AG20443 (cell line): ENCODE measurements at places on chromosomes 3 and 15.

- peak; percentile 88 for DNase-seq
Measured at GRCh38 chr15:89052474-89052873, 35.8 kb upstream of the ABHD2 start.

DNA sequence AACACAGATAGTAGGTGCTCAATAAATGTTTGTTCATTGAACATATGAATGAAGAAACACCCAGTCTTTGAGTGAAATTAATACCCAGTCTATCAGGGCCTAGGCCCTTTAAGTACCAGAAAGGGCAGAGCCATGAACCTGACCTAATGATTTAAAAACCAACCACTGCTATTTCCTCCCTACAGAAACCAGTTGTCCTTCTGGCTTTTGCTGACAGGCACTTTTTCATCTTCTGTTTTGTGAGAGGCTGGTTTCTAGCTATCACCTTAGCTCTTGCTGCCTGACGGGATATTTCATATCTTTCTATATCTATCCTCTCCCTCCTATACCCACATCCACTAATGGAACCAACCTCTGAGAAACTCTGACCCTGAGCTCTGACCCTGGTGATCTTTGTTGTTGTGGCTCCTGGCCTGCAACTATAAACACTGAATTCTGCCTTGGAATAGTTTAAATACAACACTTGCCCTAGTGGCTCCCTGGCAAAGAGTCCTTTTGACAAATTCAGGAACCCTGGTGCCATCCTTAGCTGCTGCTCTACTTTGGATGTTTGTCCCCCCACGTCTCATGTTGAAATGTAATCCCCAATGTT lies 4.1 kb upstream of the AHSG start:
- DNase-seq: no peak

- peak; percentile 6 for DNase-seq
Measured at GRCh38 chr15:89625716-89626115, 29.6 kb downstream of the KIF7 start.

DNA sequence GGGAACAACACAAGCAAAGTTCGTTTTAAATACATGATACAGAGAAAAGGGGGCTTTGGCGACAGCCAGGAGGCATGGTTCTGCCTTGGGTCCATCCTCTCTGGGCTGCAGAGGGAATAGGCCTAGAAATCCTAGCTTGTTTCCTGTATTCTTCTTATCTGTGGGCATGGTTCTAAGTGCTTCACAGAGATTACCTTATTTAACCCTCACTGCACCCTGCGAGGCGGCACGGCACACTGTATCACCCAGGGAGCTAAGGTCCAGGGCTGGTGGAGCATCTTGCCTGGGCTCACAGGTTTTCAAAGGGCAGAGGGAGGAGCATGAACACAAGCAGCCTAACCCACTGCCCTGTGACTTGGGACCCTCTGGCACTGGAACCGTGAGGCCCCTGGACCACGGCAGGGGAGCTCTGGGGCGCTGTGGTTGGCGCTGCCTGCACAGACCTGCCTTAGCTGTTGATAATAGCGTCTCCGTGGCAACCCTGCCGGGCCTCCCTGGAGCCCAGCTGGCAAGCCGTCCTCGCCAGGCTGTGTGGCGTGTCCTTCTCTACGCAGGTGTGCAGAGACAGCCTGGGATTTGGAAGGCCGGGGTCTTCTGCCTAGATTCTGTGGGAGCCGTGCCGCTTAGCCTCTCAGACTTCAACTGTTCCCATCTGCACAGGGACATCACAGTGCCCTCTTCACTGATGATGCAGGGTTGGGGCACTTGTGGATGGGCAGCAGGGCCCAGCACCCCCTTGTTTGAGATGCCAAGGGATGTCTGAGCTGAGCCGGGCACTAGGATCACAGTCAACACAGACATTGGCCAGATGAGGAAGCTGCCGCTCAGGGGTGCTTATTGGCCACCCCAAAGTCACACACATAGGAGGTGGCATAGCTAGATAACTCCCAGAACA lies 154.6 kb upstream of the TLE3 start:
- DNase-seq: no peak

DNA sequence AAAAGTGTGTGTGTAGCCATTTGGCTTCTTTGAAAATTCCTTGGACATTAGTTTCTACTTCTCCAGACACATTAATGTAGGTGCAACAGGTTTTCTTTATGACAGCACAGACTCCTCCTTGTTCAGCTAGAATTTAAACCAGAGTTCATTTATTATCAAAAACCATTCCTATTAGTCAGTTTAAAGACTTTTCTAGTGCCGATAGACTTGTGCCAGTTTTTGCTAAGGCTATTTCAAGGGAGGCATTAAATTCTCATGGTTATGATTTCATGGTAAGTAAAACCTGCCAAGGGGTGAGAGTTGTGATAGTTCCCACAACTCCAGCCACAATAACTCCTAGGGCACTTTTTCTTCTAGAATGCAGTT lies 20.6 kb upstream of the SENP7 start:
- no peak for DNase-seq

- DNase-seq: no peak
Measured at GRCh38 chr3:184140436-184140835, 5.3 kb downstream of the EIF2B5 start.
